ENCODE measurements at places on chromosomes 12 and 14. TPM values are rescaled to one million over a fixed set of nuclear protein-coding genes. Genes with fewer than 3 reads are reported as not detected.
A peak's percentile ranks its signal among the peaks of the same experiment; 100 is the strongest.

NID2 gene
- total RNA-seq = 56.7 TPM

KIF5A gene
- total RNA-seq = 0.12 TPM

TMCC3 gene
- 30.4 TPM for total RNA-seq

KRT82 gene
- total RNA-seq = not detected

DNA sequence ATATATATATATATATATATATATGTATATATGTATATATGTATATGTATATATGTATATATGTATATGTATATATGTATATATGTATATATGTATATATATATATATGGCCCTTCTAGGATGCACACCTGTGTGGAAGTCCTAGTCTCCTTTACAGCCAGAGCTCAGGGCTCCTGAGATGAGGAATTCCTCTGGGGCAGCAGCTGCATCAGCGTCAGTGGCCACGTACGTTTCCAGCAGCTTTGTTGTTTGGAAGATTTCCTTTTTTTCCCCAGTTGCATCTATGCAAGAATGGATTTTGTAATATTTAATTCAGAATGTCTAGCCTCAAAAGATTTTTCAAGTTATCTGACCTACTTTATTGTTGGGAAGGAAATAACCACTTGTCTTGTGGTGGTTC is 68.6 kb downstream of the TNFAIP2 start:
- no peaks in the 10 kb centered on the region for H3K36me3 ChIP-seq
- H3K4me3 ChIP-seq = no peak overlapping the region
- no peak overlapping the region for H3K27ac ChIP-seq
- no peaks in the 10 kb centered on the region for H3K4me1 ChIP-seq
- peaks cover 15% of the 10 kb centered on the region for H3K27me3 ChIP-seq

GRCh38 chr12:53174881-53175491 is 5.5 kb upstream of the ZNF740 start:
- DNase-seq = peak; percentile 28
- H3K27ac ChIP-seq = no peak overlapping the region
- no peaks in the 10 kb centered on the region for H3K36me3 ChIP-seq
- H3K4me1 ChIP-seq = peaks cover 5% of the 10 kb centered on the region
- H3K4me3 ChIP-seq = no peak overlapping the region

GRCh38 chr12:89350630-89351488 is 1.4 kb downstream of the DUSP6 start:
- H3K36me3 ChIP-seq = peaks cover 13% of the 10 kb centered on the region
- peak; percentile 45 for DNase-seq
- H3K27ac ChIP-seq = peak overlapping the region; percentile 83
- no peaks in the 10 kb centered on the region for H3K27me3 ChIP-seq

DNA sequence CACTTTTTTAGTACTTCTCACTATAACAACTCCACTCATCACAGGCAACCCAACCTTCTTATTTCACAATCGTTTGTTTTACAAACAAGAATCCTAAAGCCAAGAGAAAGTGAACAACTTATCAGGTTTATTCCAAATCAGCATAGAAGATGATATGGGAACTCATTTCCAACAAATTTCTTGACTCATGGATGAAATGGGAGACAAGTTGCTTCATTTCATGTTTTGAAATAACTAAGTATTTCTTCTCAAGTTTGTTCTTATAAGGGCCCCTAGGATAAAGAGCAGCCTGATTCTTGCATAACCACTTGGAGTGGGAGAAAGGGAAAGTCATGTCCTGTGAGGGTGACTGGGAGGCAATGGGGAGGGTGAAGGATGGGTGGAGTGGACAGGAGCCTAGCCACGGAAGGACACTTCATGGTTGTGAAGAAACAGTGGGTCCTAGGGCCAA is 168.3 kb downstream of the DUSP6 start:
- no peaks in the 10 kb centered on the region for H3K27me3 ChIP-seq
- H3K36me3 ChIP-seq = no peaks in the 10 kb centered on the region
- peaks cover 18% of the 10 kb centered on the region for H3K4me1 ChIP-seq
- H3K27ac ChIP-seq = no peak overlapping the region

DNA sequence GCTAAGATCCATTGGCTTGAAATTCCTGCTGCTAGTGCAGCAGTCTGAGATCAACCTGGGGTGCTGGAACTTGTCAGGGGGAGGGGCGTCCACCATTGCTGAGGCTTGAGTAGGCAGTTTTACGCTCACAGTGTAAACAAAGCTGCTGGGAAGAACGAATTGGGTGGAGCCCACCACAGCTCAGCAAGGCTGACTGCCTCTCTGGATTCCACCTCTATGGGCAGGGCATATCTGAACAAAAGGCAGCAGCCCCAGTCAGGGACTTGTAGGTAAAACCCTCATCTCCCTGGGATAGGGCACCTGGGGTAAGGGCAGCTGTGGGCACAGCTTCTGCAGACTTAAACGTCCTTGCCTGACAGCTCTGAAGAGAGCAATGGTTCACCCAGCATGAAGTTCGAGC is 191.7 kb downstream of the ALG10B start:
- no peaks in the 10 kb centered on the region for H3K4me1 ChIP-seq
- H3K4me3 ChIP-seq = no peak overlapping the region
- H3K27ac ChIP-seq = no peak overlapping the region

DNA sequence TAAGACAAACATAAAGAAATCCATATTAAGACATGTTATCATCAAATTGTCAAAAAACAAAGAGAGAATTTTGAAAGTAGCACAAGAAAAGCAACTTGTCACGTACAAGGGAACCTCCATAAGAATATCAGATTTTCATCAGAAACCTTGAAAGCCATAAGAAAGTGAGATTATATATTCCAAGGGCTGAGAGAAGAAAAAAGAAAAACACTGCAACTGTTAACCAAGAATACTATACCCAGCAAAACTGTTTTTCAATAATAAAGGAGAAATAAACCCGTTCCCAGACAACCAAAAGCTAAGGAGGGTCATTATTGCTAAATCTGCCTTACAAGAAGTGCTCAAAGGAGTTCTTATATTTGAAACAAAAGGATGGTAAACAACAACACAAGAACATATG is 94.7 kb upstream of the TSPAN8 start:
- H3K4me3 ChIP-seq = no peak overlapping the region
- H3K27me3 ChIP-seq = no peaks in the 10 kb centered on the region
- DNase-seq = no peak
- no peaks in the 10 kb centered on the region for H3K36me3 ChIP-seq
- H3K27ac ChIP-seq = no peak overlapping the region

GRCh38 chr14:63523735-63524426 is 19.3 kb downstream of the PPP2R5E start:
- no peaks in the 10 kb centered on the region for H3K27me3 ChIP-seq
- no peaks in the 10 kb centered on the region for H3K36me3 ChIP-seq
- no peak for DNase-seq
- no peaks in the 10 kb centered on the region for H3K4me1 ChIP-seq

GRCh38 chr14:60175255-60175902 is 10.2 kb upstream of the DHRS7 start:
- no peaks in the 10 kb centered on the region for H3K36me3 ChIP-seq
- no peak overlapping the region for H3K4me3 ChIP-seq
- H3K4me1 ChIP-seq = no peaks in the 10 kb centered on the region
- peaks cover 8% of the 10 kb centered on the region for H3K27me3 ChIP-seq
- no peak for DNase-seq
- no peak overlapping the region for H3K27ac ChIP-seq

DNA sequence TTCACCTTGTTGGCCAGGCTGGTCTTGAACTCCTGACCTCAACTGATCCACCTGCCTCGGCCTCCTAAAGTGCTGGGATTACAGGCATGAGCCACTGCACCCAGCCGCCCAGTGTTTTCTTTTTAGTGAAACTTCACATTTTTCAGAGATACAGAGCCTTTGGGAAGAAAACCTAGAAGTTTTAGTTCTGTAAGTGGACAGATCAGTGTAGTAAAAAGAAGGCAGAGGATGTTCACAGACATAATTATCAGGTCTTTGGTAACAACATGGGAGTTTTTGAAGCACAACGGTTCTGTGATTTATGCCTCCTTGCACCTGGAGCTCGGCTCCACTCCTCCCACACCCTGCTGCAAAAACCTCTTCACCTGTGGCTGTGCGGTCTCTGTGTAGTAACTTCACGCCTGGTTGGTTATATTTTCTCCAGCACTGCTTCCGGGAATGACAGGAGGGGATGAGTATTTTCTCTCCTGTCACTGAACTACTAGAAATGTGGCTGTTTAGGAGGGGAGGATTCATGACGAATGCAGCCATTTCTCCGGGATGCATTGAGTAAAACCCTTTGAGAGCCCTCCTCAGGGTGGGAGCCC is 67.0 kb downstream of the ARF6 start:
- H3K27me3 ChIP-seq = no peaks in the 10 kb centered on the region
- no peak overlapping the region for H3K27ac ChIP-seq
- DNase-seq = no peak
- no peak overlapping the region for H3K4me3 ChIP-seq
- no peaks in the 10 kb centered on the region for H3K4me1 ChIP-seq

GRCh38 chr14:54446161-54446693 is 5.1 kb upstream of the CNIH1 start:
- no peaks in the 10 kb centered on the region for H3K36me3 ChIP-seq
- DNase-seq = no peak
- H3K4me3 ChIP-seq = no peak overlapping the region
- peaks cover 56% of the 10 kb centered on the region for H3K27me3 ChIP-seq

Data from endothelial cell of umbilical vein (primary cell).